ENCODE measurements at places on chromosomes 6 and 20.

DNA sequence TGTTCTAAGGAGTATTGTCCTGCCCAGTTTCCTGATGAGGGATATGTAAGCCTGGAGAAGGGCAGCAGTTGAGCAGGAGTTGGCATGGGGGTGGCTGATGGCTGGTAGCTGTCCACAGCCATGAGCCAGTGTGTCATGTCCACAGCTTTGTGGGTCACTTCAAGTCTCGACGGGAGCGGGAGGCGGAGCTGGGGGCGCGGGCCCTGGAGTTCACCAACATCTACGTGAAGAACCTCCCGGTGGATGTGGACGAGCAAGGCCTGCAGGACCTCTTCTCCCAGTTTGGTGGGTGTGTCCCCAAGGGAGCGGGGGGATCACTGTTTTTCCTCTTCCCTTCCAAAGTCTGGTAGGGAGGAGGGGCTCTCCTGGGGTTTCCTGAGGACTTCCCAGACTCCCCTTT is 8.9 kb downstream of the PABPC1L start:
- no peak for DNase-seq

- no peak for DNase-seq
Observed at GRCh38 chr6:121437851-121438651, 2.6 kb downstream of the GJA1 start.

DNA sequence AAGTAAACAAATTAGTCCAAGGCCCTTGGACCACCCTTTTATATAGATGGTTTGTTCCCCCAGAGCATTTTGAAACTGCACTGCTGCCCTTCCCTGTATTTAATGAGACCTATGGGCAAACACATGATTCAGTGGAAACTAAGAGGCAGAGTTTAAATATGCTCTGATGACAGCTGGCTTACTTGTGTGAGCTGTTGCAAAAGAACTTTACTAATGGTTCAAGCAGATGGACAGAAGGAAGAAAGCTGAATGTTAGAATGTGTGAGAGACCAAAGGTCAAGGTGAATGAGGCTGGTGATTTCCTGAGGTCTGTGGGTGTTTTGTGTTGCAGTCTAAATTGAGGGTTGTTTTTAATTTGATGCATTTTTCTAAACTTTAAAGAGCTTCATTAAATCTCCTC is 123.0 kb upstream of the CEP162 start:
- no peak for DNase-seq

GRCh38 chr6:15316754-15317153 is 70.9 kb downstream of the JARID2 start:
- no peak for DNase-seq

DNA sequence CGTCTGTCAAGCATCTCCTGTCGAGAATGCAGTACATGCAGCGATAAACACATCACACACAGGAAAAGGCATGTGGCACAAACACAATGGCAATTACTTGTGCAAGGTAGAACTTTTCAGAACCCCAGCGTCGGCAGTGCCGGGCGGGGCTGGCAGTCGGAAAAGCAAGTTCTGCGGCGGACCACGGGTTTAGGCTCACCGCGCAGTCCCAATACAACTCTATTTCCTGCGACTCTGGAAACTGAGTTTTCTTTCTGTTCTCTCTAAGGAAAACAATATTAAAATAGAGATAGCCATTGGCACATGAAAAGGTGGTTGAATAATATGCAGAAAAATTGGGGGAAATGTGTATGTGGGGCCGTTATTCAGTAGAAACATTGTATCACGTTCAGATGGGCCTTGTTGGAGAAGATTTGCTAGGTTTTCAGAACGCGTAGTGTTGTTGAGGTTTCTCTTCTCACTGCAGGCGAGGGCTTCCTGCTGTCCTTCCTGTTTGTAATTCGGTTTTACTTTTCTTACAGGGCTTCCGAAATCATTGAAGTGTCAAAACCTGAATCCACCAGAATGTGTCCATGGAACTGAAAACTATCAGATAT is 369.5 kb downstream of the THBS2 start:
- DNase-seq = no peak

Data from activated naive CD4-positive, alpha-beta T cell treated with anti-CD3 and anti-CD28 coated beads, Interleukin-2, amount 10 ng/mL, durations not matched to agents 7 days and 5 days (primary cell).